T-helper 2 cell (primary cell): ENCODE measurements at places on chromosomes 2 and 18.

GRCh38 chr2:74427551-74427950, 6.0 kb downstream of the WDR54 start:
- DNase-seq = no peak

- no peak for DNase-seq
Measured at GRCh38 chr2:73930386-73930785, 3.7 kb downstream of the DGUOK start.

- no peak for DNase-seq
Measured at GRCh38 chr2:143844986-143845385, 674.9 kb downstream of the ZEB2 start.

GRCh38 chr2:86464652-86465051, 23.5 kb downstream of the KDM3A start:
- DNase-seq = no peak

DNA sequence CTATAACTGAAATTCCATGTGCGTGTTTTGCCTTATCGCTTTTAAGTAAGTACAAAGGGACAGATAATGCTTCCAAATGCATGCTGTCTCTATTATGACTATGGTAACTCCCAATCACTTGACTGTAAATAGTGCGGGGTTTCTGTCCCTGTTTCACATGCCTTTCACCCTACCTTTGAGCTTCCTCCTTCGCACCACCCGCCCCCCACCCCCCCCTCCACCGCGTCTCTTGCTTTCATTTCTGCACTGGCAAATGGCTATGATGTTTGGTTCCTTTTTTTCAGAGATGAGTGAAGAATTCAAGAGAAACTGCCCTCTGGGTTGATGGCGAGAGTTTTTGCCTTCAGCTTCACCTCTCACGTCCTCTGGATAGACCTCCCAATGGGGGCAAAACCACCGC, 25.0 kb upstream of the SPP2 start:
- DNase-seq = peak; percentile 65

- DNase-seq = no peak
Measured at GRCh38 chr2:171208657-171209056, 48.0 kb upstream of the TLK1 start.

- no peak for DNase-seq
Measured at GRCh38 chr2:19944205-19944845, 42.5 kb upstream of the TTC32 start.

DNA sequence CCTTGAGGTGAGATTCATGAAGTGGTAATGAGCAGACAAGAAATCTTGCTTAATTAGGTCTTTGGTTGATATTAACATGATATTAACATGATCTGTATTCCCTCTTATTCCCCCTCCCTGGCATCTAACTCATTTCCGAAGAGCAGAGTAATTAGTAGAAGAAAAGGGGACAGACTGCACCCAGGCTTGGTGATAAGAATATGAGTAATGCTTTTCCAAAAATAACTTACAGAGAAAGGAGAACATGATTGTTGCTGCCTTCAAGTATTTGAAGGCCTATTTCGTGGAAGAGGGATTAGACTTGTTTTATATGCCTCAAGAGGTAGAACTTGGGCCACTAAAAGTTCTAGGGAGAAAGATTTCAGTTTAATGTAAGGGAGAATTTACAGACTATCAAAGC, 130.6 kb upstream of the ATP5MC3 start:
- no peak for DNase-seq

DNA sequence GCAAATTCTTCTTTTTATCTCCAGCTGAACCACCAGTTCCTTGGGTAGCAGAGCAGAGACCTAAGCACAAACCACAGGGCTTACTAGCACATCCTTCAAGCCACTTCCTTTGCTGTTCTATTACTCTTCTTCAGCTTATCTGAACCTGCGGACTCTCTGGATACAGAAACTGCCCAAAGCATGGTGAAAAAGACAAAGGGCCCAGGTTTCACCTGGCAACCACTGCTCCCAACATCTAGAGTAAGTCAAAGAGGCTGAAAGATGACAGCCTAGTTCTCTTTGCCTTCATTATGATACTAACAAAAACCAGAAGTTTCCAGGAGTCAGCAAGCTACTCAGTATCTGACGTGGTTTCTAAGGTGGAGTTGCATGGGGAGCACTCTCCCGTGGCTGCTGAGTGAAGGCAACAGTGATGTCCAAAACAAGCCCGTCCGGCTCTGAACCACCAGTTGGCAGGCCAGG, 43.4 kb downstream of the KANSL3 start:
- no peak for DNase-seq

DNA sequence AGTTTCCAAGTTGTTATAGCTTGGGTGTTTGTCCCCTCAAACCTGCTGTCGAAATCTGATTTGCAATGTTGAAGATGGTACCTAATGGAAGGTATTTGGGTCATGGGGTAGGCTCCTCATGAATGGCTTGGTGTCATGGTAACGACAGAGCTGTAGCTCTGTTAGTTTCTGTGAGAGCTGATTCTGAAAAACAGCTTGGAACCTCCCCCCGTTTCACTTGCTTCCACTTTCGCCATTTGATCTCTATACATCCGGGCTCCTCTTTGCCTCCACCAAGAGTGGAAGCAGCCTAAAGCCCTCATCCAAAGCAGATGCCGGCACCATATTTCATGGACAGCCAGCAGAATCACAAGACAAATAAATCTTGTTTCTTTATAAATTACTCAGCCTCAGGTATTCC, 1035.1 kb upstream of the SLC39A10 start:
- no peak for DNase-seq

DNA sequence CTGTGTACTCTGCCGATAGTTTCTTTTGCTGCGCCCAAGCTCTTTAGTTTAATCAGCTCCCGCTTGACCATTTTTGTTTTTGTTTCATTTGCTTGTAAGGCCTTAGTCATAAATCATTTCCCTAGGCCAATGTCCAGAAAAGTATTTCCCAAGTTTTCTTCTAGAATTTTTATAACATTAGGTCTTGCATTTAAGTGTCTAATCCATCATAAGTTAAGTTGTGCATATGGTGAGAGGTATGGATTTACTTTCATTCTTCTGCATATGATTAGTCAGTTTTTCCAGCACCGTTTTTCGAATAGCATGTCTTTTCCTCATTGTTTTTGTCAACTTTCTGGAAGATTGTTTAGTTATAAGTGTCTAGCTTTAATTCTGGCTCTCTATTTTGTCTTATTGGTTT, 484.8 kb upstream of the CNTNAP5 start:
- DNase-seq = no peak

DNA sequence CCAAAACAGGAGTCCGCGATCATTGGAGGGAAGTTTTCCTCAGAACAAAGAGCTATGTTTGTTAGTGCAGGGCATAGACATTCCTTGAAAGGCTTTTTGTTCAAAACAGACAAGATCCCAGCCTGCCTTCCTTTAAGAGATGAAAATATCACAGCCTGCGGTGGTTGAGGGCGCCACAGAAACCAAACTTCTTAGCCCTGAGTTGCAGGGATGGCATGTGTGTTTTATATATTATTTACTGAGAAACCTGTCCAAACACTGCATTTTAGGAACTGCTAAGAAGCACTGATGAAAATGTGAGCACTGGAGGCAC, 57.5 kb upstream of the TMEM178A start:
- no peak for DNase-seq

DNA sequence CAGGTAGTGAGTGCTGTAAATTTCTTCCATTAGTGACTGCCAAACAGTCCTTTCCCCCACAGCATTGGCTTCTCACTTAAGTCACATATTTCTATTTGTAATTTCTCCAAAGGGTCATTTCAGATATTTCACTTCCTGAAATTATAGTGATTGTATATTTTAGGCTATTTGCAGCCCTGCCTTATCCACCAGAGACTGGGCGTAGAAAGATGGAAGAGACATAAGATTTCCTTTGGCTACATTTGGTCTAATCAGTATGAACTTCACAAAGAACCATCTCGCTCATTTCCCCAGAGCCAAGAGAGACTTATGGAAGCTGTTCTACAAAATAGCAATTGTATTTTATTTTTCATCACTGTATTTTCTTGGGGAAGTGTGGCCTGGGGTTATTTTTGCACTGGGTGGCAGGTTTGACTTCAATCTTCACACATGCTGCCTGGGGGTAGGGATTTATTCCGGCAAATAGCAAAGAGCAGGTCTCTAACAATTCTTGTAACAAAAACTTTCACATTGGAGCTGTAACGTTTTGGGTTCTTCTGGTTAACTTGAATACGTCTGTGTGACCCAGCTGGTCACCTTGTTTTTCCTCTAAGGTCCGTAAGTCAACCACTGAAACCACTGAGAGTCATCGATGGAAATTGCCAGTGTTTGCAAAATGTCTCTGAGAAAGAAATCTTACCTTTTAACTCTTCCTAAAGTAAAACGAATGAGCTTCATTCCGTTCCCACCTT, 170.6 kb upstream of the SERPINE2 start:
- no peak for DNase-seq

- no peak for DNase-seq
Measured at GRCh38 chr2:164747140-164747539, 94.5 kb downstream of the COBLL1 start.

DNA sequence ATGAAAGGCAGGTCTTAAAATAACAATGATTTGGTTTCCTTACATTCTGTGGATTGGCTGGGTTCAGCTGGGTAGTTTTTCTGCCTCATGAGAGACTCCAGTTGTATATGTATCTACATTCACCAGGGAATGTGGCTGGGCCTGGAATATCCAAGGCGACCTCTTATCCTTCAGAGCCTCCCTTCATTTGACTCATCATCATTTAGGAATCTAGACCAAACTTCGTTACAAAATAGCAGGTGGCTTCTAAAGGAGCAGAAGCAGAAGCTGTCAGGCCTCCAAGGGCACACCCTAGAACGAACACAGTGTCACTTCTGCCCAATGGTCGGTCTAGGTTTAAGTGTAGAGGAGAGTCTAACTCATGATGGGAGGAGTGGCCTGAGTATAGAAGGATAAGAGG, 204.2 kb downstream of the EN1 start:
- DNase-seq = no peak

DNA sequence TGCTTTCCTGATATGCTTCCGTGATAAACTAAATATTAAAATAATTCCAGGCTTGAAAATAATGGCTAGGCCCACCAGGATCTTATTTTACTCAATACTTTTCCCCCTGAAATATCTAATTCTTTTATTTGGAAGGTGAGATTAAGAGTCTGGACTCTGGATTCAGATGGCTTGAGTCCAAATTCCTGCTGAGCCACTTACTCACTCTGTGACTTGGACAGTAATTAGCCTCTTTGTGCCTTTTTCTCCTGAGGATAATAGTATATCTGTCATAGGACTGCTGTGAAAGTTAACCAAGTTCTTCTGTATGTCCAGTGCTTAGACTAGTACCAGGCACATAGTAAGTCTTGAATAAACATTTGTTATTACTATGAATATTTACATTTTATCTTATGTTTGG, 127.3 kb upstream of the ERBB4 start:
- DNase-seq = no peak

DNA sequence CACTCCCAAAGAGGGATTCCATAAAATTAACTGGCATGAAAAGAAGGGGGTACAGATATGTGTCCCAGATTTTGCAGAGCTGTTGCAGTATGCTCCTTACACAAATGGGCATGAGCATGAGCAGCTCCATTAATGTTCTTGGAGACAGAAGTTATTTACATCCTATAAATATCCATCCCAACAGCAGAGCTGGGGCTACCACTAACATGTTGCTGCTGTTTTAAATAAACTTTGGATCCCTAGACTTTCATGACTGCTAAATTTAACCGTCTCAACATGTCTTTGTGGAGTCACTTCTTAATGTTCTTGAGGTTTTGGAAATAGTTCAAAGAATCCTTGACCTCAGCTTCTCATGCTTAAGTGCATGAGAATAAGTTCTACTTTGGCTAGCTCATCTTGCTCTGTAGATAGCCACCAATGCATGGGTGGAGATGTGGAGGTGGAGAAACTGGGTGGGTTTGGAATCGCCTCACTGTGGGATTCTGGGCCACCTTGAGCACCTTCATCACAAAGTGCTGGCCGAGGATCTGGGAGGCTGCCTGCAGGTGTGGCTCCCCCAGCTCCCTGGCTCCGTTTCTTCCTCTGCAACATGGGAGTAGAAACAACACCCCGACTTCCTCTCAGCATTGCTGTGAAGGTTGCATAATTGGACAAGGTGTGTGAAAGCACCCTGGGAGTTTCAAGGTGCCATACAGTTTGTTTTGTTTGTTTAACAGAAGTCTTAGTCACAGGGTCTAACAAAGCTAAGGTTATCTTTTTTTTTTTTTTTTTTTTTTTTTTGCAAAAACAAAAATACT, 307.2 kb downstream of the MYCN start:
- no peak for DNase-seq

- DNase-seq = no peak
Measured at GRCh38 chr18:4821801-4822200, 366.7 kb upstream of the DLGAP1 start.
